ENCODE measurements at places on chromosomes 5 and 9.
A peak's percentile ranks its signal among the peaks of the same experiment; 100 is the strongest.

GRCh38 chr5:94776167-94776566, 157.7 kb downstream of the SLF1 start:
- no peak for DNase-seq

DNA sequence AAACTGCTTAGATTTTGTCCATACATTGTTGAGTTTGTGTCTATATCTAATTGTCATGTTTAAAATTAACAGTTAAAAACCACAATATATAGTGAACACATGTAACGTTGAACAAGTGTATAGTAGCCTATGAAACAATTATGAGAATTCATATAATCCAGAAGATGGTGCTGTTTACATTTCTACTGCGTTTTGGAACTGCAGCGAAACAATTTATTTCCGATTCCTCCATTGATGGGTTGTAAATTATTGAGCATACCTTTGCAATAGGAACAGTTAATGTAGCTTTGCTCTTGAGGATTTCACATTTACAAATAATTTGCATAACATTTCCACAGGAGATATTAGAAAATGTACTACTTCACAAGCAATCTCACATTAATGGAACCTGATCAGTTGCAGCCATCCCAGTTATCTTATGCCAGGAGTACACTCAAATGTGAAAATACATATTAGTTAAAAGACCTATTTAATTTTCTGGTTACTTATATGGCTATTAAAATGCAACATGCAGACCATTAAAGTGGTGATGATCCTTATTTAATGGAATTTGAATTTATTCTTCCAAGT, 411.8 kb downstream of the CDH10 start:
- no peak for DNase-seq

GRCh38 chr5:14143546-14143840, 351 bp downstream of the TRIO start:
- DNase-seq: no peak

- no peak for DNase-seq
Observed at GRCh38 chr9:124855944-124856765, 2.9 kb downstream of the WDR38 start.

DNA sequence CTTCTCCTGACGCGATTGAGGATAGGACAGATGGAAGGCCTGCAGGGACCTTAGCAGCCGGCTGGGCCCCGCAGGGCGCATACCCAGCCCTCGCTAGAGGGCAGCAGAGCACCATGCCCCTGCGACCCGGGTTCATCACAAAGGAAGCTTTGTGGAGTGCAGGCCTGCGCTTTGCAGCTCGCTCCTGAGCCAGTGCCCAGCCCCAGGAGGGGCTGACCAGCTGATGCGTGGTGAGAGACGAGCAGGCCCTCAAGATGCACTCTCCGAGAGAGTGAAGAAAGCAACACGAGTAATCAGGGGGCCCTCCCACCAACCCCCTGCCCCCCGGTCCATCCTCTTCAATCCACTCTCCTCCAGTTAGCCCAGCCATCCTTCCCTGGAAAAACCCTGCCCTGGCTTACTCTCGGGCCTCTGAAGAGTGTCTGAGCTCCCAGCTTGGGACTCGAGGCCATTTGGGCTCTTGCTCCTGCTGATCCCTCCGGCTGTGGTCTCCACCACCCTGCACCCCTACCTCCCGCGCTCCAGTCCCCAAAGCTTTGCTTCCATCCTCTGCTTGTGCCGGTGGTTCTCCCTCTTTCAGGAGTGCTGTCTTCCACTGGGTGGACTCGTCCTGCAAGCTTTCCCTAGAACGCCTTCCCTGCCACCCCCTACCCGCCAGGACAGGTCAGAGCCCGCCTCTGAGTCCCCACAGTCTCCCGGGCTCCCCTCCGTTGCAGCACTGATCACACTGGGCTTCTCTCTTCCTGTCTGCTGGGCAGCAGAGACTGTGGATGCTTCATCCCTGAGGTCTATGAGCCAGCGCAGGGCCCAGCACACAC, 9.1 kb upstream of the KIF12 start:
- peak; percentile 18 for DNase-seq

All from skeletal muscle cell (primary cell).